ENCODE measurements at places on chromosomes 7 and 10. TPM values are rescaled to one million over a fixed set of nuclear protein-coding genes. Genes with fewer than 3 reads are reported as not detected.

TWIST1 gene
- total RNA-seq = not detected

- no peak overlapping the region for H3K4me3 ChIP-seq
- H3K4me1 ChIP-seq = no peaks in the 10 kb centered on the region
- peaks cover 1% of the 10 kb centered on the region for H3K27me3 ChIP-seq
Measured at GRCh38 chr7:74598558-74598957, 59.0 kb upstream of the GTF2I start.

DNA sequence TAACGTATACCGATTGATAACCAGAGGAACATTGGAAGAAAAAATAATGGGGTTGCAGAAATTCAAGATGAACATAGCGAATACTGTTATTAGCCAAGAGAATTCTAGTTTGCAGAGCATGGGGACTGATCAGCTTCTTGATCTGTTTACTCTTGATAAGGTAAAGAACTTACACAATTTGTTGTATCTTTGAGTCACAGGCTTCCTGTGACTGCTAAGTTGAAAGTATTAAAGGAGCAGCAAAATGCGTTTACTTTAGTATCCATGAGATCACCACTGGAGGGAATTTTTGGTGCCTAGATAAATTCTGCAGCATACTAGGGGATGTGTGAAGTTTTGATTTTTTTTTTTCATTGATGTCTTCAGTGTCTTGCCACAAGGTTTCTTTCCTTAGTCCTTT, 103.6 kb downstream of the BTAF1 start:
- no peaks in the 10 kb centered on the region for H3K4me1 ChIP-seq
- H3K27me3 ChIP-seq = no peaks in the 10 kb centered on the region
- H3K27ac ChIP-seq = no peak overlapping the region
- no peak for DNase-seq
- no peak overlapping the region for H3K4me3 ChIP-seq

DNA sequence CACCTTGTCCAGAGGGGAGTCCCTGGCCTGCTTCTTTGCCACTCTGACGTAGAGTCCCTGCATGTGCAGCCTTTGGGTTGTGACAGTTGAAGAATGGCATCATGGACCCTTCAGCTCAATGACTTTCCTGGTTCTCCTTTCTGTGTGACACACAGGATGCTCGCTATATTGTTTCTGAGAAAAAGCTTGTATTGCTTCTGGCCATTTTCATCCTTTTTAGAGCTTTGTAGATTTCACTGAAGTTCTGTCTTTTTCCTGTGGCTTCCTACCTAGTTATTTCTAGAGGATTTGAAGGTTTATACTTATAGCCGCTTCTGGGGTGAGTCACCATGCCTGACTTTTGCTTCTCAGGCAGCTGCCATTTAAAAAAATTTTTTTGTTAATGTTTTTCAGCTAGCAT, 27.0 kb downstream of the SND1 start:
- H3K36me3 ChIP-seq = peaks cover 8% of the 10 kb centered on the region
- H3K4me3 ChIP-seq = no peak overlapping the region
- no peak overlapping the region for H3K27ac ChIP-seq
- no peaks in the 10 kb centered on the region for H3K27me3 ChIP-seq

FAM25G gene
- not detected for total RNA-seq

PTF1A gene
- not detected for total RNA-seq

Data from glutamatergic neuron (in vitro differentiated cells).